ENCODE measurements at places on chromosomes 12 and 14.

DNA sequence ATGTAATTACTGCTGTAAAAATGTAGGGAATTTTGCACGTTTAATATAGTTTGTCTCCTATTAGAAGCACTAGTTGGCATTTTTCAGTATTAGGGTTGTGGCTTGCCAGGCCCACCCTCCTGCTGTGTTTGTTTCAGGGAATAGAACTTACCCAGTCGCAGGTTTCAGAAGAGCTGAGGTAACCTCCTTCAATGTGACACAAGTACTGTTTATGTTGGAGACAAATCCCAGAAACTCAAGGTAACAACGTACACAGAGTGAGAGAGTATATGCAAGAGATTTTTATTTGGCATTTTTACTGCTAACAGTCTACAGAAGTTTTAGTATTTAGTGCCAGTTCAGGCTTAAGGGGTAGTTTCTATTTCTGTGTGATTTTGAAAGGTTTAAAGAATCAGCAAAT, 284.3 kb downstream of the RAD51B start:
- H3K27ac ChIP-seq, result no peak overlapping the region
- H3K27me3 ChIP-seq, result no peaks in the 10 kb centered on the region
- peaks cover 3% of the 10 kb centered on the region for H3K36me3 ChIP-seq
- no peak for DNase-seq
- H3K4me1 ChIP-seq, result no peaks in the 10 kb centered on the region
- H3K4me3 ChIP-seq, result no peak overlapping the region

DNA sequence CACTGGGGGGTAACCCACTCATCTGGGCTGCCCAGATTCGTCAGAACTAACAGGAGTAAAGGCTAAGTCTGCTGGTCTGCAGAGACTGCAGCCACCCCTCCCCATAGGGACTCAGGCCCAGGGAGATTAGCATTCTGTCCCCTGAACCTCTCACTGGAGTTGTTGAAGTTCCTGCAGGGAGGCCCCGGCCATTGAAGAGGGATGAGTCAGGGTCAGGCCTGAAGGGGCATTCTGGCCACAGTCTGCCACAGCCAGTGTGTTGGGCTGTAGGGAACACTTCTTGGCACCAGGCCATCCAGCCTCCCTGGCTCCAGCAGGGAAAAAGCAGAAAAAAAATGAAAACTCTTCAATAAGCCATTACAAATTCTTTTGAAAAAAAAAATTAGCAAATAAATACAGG, 35.3 kb downstream of the KLRK1 start:
- no peak overlapping the region for H3K4me3 ChIP-seq
- peaks cover 32% of the 10 kb centered on the region for H3K27me3 ChIP-seq
- DNase-seq, result no peak
- no peak overlapping the region for H3K27ac ChIP-seq
- H3K36me3 ChIP-seq, result peaks cover 2% of the 10 kb centered on the region
- no peaks in the 10 kb centered on the region for H3K4me1 ChIP-seq

DNA sequence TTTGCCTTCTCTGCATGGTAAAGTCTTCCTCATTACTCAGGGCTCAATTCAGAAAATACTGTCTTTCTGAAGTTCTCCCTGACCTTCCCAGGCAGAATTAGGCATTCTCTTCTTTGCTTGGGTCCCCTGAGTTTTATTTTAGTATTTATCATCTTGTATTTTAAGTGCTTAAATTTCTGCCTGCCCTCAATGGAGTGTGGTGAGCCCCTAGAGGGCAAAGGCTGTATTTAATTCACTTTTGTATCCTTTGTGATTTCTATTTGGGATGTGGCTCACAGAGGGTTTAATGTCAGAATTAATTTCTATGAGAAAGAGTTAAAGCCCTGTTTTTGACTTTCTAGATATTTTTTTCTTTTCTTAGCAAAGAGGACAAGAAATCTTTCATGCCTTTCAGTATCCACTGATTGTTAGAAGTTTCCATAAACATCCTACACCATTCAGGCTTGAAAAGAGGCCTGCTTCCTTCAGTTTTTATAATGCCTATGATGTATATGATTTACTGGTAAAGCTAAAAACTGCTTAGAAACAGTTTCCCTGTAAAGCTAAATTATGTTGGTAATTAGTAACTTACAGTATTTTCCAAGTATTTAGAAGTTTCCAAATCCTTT, 55.6 kb upstream of the PTPRB start:
- H3K4me1 ChIP-seq, result no peaks in the 10 kb centered on the region
- H3K4me3 ChIP-seq, result no peak overlapping the region
- H3K27me3 ChIP-seq, result peaks cover 18% of the 10 kb centered on the region
- no peak overlapping the region for H3K27ac ChIP-seq
- H3K36me3 ChIP-seq, result no peaks in the 10 kb centered on the region

GRCh38 chr12:92275443-92276154, 130.0 kb upstream of the BTG1 start:
- peaks cover under 1% of the 10 kb centered on the region for H3K4me1 ChIP-seq
- H3K4me3 ChIP-seq, result no peak overlapping the region
- no peaks in the 10 kb centered on the region for H3K36me3 ChIP-seq
- no peak overlapping the region for H3K27ac ChIP-seq

- H3K4me3 ChIP-seq, result no peak overlapping the region
- no peak for DNase-seq
- H3K36me3 ChIP-seq, result peaks cover 5% of the 10 kb centered on the region
Measured at GRCh38 chr14:64948612-64949210, 6.2 kb upstream of the GPX2 start.

DNA sequence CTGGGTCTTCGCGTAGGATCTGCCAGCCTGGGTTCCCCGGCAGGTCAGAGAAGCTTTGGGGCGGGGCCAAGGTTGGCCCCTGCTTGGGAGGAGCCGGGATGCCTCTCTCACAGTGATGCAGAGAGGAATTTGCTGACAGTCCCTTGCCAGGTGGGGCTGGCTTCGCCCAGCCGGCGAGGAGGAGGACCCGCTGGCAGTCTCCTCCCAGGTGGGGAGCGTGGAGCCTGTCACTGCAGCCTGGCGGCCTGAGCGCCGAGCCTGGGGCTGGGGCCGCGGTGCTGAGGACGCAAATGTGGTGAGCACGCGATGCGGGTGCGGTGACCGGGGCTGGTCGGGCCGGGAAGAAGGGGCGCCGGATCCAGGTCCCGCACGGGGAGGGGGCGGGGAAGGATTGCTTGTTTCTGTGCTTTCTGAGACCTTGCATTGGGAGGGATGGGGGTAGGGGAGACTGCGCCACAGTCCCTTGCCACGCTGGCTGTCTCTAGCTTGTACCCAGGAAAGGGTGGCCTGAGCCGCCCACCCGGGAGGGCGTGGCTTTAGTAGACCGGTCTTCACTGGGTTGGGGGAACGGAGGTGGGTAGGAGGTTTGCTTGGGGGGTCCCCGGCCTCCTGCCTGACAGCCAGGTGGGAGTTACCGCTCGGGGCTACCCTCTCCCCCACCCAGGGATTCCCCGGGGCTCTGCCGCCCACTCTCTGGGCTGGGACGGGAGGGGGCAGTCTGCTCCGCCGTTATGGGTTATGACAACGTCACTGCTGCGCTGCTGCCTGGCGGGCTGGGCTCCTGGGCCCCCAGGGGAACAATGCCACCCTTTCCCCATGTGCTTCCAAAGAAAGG, at the start of gene TMEM63C:
TMEM63C (plus strand) TSS at position 196 of the 835 bp plus-strand sequence. CDS start 37,016 bp downstream, outside the sequence.
- peaks cover 17% of the 10 kb centered on the region for H3K27me3 ChIP-seq
- H3K27ac ChIP-seq, result peak within 1 kb of the TSS; percentile 72
- H3K36me3 ChIP-seq, result no peaks in the 10 kb centered on the region
- peak within 1 kb of the TSS; percentile 81 for H3K4me3 ChIP-seq
- peak; percentile 27 for DNase-seq
- H3K4me1 ChIP-seq, result peaks cover 7% of the 10 kb centered on the region

- H3K4me3 ChIP-seq, result no peak overlapping the region
- no peaks in the 10 kb centered on the region for H3K36me3 ChIP-seq
Measured at GRCh38 chr12:131044136-131044535, 90.4 kb downstream of the ADGRD1 start.

DNA sequence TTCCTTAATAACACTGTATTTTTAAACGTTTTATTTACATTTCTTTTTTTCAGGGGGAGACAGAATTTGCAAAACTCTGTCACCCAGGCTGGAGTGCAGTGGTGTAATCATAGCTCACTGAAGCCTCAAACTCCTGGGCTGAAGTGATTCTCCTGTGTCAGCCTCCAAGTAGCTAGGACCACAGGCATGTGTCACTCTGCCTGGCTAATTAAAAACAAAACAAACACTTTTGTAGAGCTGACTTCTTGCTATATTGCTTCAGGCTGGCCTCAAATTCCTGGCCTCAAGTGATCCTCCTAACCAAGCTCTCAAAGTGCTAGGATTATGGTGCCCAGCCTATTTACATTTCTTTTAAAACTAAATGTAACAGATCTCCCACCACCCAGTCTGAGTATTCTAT, 12.7 kb downstream of the CPSF6 start:
- DNase-seq, result no peak
- no peaks in the 10 kb centered on the region for H3K27me3 ChIP-seq
- H3K36me3 ChIP-seq, result peaks cover 5% of the 10 kb centered on the region
- H3K4me3 ChIP-seq, result no peak overlapping the region
- H3K27ac ChIP-seq, result peak overlapping the region; percentile 29

DNA sequence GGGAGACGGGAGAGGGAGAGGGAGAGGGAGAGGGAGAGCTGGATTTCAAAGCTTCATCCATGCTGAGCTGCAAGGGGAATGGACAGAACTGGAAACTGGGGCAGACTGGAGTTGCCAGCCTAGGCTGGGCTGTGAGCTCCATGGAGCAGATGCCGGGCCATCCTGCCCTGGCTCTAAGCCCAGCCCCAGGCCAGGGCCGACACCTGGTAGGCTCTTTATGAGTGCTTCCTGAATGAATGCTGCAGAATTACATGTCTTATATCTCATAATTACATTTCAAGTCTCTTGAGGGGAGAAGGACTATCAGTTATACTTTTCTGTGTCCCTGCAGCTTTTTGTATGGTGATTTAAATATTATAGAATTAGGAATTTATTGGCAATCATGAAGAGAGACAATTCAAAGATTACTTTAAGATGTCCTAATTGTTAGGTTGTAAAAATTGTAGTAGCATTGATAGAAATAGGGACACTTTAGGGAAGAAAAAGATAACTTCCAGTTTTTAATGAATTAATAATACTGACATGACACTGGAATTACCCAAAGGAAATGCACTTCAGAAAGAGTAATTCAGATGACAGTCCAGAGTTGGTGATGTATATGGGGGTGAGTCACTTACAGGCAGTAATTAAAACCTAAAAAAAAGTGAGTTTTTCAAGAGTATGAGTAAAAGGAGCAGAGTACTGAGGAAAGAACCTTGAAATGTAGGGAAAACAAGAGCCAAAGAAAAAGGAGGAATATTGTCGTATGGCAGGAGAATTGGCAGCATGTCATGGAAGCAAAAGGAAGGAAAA, 29.0 kb downstream of the SCYL2 start:
- no peaks in the 10 kb centered on the region for H3K4me1 ChIP-seq
- no peak for DNase-seq
- H3K27ac ChIP-seq, result no peak overlapping the region
- H3K27me3 ChIP-seq, result no peaks in the 10 kb centered on the region

GRCh38 chr12:116863275-116863767, 17.9 kb downstream of the HRK start:
- H3K36me3 ChIP-seq, result no peaks in the 10 kb centered on the region
- peaks cover 12% of the 10 kb centered on the region for H3K4me1 ChIP-seq
- H3K27me3 ChIP-seq, result peaks cover 34% of the 10 kb centered on the region
- no peak overlapping the region for H3K27ac ChIP-seq
- H3K4me3 ChIP-seq, result no peak overlapping the region

DNA sequence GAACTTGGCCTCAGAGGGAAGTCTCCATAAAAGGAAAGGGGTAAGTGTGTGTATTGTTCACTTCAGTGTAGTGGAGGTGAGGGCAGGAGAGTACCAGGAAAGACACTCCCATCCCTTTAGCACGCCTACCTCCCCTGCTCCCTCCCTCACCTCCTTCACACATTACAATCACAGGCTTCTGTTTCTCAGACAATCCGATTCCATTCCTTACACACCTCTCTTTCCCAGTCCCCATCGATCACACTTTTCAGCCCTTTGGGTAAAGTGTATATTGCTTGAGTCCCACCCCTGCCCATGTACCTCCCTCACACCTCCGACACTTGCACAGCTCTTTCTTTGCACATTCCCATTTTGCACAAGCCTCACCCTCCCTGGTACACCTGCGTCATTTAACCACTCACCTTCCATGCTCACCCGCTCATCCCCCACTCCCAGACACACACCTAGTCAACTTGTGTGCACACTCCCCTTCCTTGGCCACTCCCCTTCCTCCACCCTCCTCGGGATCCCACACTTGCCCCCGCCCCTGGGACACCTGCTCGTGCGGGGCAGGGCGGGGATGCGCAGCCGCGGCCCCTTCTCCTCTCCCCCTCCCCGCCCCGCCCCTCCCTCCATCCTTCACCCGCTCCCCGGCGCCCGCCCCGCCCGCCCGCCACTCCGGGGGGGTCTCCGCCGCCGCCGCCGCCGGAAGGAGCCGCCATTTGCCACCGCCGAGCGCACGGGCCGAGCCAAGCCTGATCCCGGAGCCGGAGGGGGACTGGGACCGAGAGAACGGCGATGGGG, at the start of gene MARCHF9:
MARCHF9 (plus strand) TSS at position 693 of the 783 bp plus-strand sequence. CDS start 426 bp downstream, outside the sequence.
- DNase-seq, result peak; percentile 88
- H3K4me3 ChIP-seq, result peak within 1 kb of the TSS; percentile 93
- no peaks in the 10 kb centered on the region for H3K36me3 ChIP-seq
- H3K27me3 ChIP-seq, result no peaks in the 10 kb centered on the region
- peak within 1 kb of the TSS; percentile 96 for H3K27ac ChIP-seq

DNA sequence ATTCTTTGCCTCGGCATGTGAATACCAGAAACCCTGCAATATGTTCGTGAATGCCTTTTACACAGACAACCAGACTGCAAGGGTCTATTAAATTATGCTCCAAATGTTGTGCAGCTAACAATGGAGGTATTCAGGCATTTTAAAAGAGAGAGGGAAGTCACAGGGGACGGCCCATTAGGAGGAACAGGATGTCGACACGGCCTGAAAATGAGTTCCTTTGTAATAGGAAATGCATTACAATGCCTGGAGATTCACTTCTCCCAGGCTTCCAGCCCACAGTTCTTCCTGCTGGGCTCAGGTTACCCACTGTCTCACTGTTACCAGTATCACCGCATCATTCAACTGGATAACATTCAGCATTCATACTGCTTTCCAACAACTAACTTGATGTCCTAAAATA, 2.5 kb downstream of the DUSP6 start:
- no peaks in the 10 kb centered on the region for H3K27me3 ChIP-seq
- no peaks in the 10 kb centered on the region for H3K36me3 ChIP-seq
- H3K27ac ChIP-seq, result no peak overlapping the region

DNA sequence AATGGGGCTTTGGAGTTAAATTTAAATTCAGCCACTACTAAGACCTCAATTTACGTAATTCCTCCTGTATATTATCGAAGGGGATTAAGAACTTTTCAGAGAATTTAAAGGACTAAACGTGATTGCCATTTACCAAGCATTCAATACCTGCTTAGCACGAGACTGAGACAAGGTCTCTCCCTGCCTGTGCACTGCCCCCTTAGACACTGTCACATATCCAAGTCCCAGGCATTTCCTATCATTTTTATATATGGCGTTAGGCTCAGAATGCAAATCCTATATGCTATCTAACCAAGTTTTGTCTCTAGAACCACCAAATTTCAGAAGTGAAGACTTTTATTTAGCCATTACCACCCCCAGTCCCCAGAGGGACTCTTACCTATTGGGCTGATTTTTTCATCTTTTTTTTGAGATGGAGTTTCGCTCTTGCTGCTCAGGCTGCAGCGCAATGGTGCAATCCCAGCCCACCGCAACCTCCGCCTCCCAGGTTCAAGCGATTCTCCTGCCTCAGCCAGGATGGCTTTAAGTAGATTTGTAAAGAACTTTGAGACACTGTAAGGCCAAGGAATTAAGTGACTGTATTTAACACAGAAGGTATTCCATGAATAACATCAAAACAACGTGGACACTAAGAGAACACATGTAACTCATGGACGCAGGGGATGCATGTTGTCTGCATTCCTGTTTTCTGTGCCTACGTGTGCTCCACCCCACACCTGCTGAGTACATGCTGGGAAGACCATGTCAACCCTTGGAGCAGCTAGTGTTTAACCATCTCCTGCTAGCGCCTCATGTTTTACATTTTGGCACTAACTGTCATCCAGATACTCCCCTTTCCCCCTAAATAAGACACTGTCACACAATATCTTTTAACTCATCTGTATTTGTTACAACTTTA, 6.4 kb downstream of the HSP90AA1 start:
- H3K27me3 ChIP-seq, result no peaks in the 10 kb centered on the region
- peak overlapping the region; percentile 88 for H3K27ac ChIP-seq
- no peak for DNase-seq
- H3K36me3 ChIP-seq, result peaks cover 17% of the 10 kb centered on the region

Data from T-helper 17 cell (primary cell).